RKO (cell line): ENCODE measurements at places on chromosomes 6 and 20.

DNA sequence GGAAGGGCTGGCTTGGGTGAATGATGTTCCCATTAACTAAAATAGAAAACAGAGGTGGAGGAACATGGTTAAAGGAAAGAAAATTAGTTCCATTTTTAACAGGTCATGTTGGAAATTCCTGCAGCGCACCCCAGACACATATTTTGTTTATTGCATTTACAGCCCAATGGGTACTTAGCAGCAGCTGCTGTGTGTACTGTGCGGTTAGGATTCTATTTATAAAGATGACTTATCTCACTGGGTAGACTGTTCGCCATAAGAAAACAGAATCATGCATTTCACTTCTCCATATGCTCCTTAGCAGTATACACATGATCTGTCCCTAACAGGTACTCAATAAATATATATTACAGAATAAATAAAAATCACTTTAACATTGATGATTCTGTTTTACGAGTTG, 135.8 kb downstream of the SLC35F1 start:
- DNase-seq, result no peak

GRCh38 chr6:3319610-3320200, 61.0 kb downstream of the PSMG4 start:
- DNase-seq, result no peak

DNA sequence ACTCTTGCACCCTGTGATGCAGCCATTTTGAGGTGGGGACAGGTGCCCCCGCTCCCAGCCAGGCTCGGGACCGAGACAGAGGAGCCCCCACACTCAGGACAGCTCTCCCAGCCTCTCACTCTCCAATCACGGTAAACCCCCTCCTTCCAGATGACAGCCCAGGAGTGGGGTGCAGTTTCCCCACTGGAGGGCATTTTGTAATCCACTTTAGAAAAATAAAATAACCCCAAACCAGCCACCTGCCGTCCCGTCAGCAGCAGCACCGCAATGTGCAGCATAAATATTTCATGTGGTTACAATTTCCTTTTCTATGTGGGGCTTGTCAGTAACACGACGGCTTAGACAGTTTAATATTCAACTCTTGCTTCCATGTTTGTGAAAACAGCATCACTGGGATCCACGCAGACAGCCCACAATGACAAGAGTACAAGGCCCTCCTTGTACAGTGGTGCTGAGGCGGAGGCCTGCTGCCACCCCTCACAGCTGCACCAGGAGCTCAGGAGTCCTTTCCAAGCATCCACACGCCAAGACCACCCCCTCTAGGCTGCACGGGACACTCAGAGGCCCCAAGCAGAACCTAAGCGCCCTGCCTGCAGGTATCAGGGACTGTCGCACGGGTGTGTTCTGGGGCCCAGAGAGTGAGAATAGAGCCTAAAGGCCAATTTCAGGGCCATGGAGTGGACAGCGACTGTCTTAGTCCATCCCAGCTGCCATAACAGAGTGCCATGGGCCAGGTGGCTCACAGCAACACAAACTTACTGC, 116.7 kb downstream of the JPH2 start:
- no peak for DNase-seq

DNA sequence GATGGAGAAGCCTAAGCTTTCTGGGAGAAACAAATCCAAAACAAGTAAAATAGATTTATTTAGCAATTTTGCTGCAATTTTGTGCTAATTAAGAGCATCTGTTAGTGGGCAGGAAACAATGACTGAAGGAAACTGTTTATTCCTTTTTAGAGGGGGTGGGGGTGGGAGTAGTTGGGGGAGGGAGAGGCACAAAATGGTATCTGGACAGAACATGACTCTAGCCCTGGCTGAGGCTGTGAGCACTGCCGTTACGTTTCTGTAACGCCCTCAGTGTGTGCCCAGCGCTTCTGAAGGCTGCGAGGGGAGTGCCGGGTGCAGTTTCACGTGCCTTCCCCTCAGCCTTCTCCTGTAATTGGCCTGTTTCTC, 28.8 kb downstream of the METTL24 start:
- no peak for DNase-seq

GRCh38 chr6:88920088-88920487, 43.3 kb downstream of the RNGTT start:
- DNase-seq, result no peak

DNA sequence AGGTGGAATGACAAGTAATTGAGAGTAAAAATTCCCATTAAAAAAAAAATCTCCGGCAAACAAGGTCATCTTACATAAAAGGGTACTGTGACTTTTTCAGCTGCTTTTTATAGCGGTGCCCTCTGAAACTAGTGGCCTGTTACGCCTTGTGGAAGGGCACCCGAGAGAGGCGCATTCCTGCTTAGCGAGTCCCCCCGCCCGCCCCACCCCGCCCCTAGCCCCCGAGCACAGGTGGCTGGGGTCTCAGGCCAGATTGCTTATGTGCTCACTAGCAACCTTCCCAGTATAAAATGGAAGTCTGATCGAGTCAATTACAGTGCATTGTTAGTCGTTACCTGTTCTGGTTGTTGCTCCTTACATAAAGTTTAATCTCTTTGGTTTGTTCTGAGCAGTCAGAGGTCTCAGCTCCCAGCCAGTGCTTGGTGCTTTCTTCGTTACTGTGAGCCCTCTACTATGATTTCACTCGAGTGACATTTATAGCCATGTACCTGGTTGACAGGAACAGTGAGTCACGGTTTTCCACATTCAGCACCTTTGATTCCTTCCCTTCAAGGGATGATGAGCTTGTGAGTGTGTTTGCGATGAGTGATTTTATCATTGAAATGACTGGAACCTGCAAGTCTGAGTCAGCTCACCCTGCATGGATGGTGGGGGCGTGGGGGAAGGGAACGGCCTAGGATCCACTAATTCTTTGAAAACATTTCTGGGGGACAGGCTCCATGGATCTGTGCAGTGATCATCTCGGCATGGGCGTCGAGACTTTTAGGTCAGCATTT, 47.6 kb downstream of the ZDHHC14 start:
- peak; percentile 43 for DNase-seq

- no peak for DNase-seq
Measured at GRCh38 chr6:158837684-158838625, 18.8 kb upstream of the EZR start.

- DNase-seq, result no peak
Measured at GRCh38 chr6:13303668-13304017, 24.7 kb downstream of the TBC1D7 start.

DNA sequence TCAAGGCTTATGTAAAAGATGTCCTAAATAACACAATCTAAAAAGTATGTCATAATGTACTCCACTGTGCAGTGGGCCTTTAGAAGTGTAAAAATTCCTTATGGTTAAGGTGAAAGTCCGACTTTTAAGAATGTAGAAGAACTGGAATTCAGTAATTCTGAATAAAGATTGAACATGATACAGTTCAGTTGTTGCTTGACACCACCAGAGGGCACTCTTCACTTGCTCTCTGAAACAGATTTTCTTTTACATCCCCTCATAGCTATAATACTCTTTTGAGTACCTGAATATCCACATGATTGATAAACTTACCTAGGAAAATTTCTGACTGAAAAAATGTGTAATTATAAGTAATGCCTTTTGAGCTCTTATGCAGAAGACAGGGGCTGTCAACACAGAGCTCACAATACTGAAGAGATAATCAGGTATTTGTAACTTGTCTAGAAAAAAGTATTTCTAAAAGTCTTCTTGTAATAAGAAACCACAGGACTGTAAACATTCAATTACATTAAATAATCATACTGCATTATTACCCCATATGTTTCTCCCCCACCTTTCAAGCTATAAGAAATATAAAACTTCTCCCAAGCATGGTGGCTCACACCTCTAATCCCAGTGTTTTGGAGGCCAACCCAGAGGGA, 92.1 kb downstream of the POPDC3 start:
- peak; percentile 76 for DNase-seq

- DNase-seq, result no peak
Measured at GRCh38 chr20:38812709-38813573, 7.4 kb downstream of the PPP1R16B start.

DNA sequence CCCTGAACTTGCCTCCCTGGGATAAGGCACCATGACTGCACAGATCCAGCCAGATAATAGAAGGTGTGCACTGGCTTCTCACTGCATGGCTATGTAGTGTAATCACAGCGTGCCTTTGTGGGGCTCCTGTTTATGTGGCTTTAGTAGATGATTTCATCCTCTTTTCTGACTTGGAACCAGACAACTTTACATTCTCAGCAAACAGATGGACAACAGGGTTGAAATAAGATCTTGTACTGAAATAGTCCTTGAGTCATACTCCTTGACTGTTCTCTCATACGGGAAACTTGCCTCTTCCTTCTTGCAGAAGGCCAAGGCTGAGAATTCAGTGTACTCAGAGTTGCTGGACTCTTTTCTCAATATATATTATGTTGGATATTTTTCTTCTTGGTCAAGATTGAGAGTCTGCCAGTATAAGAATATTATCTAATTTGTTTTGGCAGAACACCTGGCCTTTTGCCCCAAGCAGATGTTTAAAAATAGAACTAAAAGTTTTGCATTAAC, 25.0 kb upstream of the RNF144B start:
- no peak for DNase-seq
